Epithelial cell of alveolus of lung (primary cell): ENCODE measurements at places on chromosomes 5 and 9. TPM values are rescaled to one million over a fixed set of nuclear protein-coding genes. Genes with fewer than 3 reads are reported as not detected.

The NUDT2 gene
- total RNA-seq, result 27.1 and 46.0 TPM in 2 replicates

The FBP1 gene
- total RNA-seq, result not detected in 2 replicates

The IRGM gene
- 13.3 TPM in 1 of 2 replicates, not detected in the other for total RNA-seq

The BSPRY gene
- total RNA-seq, result 0.26 TPM in 1 of 2 replicates, not detected in the other

The SLC35A4 gene
- total RNA-seq, result 39.0 and 45.8 TPM in 2 replicates
